ENCODE measurements at places on chromosomes 6 and 20.

DNA sequence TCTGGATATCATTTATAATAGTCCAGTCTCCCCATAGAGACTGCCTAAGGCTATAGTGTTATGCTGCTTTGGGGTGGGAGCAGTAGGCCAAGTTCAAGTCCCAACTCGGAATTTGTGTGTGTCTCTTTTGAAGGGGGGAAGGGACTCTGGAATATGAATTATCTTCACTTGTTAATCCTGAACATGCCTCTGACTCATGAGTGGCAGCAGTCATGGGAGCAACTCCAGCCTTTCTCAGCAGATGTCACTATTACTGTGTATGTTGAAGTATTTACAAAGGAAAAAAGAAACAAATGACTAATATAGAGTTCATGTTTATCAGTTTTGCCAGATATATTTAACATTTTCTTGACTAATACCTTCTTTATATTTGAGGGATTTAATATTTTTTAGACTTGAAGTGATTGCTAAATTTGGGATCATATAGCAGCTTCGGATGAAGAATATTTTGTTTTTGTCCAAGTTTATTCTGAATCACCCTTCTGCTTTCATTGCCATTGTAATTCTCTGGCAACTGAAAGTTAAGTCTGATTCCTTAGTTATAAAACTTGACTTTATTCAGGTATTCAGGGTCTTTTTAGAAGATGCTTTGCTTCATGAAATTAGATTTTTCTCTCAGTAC lies 23.4 kb downstream of the FAM217A start:
- no peak for DNase-seq

DNA sequence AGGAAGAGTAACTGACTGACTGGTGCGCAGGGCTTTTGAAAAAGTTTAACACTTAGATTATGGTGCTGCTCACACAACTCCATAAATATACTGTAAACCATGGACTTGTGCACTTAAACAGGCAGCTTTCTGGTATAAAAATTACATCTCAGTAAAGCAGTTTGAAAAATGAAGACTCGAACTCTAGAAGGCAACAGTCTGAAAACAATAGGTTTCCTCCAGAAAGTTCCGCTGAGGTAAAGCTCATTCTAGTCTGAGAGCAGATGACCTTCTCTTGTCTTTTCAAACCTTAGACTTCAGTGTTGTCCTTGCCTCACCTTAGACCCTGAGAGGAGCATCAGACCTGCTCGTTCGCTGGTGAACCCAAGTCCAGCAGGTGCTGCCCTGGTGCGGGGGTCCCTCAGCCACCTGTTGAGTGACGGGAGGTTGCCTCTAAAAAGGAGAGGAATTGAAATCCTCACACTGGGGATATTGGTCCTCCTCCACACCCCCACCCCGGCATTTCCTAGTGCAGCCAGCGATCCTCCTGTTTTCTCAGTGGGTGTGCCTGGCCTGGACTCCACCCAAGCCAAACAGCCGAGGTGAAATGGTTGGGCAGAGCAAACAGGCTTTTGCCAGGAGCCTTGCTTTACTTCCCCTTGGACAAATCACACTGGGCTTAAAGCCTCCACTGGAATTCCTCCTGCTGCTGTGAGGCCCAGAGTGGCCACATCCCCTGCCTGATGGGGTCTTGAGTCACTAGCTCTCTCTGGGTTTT lies 14.7 kb upstream of the PYGB start:
- no peak for DNase-seq

DNA sequence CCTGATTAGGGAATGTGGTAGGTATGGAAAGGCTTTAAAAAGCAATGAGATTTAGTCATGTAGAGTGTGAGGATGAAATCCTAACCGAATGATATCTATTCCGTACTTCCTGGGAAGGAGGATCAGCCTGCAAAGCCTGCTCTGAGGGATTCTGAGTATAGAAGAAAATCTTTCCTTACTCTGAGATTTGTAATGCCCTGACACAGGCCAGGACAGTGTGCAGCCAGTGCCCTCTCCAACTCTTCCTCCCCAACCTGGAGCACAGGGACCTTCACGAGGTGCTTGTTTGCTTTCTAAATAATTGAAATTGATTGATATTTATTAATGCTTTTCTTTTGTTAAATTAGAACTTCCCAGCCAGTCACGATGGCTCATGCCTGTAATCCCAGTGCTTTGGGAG lies 131.6 kb downstream of the ADGRG6 start:
- DNase-seq = no peak

DNA sequence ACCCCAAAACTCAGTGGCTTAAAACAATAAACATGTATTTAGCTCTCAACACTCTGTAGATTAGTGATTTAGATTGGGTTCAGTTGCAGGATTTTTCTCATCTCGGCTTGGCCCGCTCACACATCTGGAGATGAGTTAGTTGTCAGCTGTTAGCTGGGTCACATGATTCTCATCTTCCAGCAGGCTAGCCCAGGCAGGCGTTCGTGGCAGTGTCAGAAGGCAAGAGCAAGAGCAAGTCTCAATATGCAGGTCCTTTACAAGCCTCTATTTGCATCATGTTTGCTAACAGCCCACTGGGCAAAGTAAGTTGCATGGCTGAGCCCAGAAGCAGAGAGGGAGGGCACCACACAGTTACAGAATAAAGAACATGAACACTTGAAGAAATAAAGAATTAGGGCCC lies 83.6 kb upstream of the MYLIP start:
- no peak for DNase-seq

- DNase-seq = no peak
These were observed 8.8 kb downstream of the TXNDC5 start for GRCh38 chr6:7901780-7902179.

DNA sequence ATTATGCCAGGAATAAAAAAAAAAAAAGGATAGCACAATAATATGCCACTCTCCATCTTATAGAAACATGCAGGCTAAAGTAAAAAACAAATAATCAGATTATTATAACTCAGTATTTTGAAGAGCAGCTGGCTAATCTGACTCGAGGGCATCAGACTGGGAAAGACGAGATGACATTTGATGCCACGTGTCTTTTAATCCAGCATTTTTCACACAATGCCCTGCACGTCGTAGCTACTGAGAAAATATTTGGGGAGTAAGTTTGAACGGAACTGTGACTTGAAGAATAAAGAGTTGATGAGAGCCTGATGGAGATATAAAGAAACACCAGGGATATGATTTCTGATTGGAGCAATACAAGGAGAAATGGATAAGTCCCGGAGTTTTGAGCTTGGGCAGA lies 237.7 kb downstream of the ARID1B start:
- DNase-seq = no peak

GRCh38 chr20:20051767-20052073 lies 546 bp downstream of the CRNKL1 start:
- DNase-seq = no peak

GRCh38 chr6:34143884-34144580 lies 1.9 kb downstream of the GRM4 start:
- no peak for DNase-seq

GRCh38 chr6:151493804-151494234 lies at the start of gene CCDC170:
Gene CCDC170 (plus strand): TSS chr6:151494017. CDS start chr6:151494129, 112 bp downstream.
- peak; percentile 15 for DNase-seq

GRCh38 chr6:44020148-44020547 lies 107.1 kb downstream of the MRPL14 start:
- DNase-seq = no peak

DNA sequence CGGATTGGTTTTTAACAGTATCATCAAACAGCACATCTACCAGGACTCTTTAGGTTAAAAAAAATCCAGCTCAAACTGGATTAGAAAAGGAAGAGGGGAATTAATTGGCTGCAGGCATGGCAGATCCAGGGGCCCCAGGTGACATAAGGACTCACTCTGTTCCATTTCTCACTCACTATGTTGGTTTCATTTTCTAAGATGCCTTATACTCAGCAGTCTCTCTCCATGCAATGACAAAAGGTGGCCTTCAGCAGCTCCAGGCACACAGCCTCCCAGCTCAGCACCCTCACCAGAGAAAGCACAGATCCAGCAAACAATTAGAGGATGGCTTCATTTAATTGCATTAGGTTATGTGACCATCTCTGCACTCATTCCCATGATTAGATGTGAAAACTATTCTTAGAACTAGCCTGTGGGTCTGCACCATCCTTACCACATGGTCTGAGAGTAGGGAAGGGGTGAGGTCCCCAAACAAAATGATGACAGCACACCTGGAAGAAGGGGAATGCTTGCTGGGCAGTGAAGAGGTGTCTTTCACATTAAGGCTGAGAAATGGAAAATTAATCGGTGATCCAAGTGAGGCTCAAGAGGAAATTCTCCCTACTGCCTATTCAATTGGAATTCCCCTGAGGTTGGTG lies 243.1 kb downstream of the CDH26 start:
- no peak for DNase-seq

DNA sequence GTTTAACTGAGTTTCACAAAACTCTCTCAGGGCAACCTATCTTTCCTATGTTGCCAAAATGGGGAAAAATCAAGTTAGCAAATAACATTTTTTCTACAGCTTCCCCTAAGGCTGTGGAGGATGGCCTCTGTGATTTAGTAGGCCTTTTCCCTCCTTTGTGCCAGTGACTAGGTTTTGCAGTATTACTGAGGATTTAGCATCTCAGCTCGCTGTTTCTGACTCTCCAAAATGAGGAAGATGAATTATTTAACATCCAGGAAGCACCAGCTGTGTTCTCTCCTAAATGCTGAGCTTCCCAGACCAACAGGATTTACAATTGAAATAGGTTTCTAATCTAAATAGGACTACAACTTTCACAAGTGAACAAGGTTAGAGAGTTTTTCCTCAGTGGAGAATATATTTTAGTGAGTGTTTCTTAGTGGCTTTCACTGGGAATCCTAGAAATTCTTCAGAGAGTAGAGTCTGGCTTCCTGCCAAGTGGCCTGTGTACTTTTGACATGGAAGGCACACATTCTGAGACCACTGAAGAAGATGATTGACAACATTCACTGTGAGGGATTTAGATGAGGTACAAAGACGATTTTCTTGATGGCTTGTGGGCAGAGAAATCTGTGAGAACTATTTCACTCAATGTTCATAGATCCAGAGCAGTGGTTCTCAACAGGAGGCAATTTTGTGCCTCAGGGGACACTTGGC lies 62.4 kb downstream of the PTCHD4 start:
- no peak for DNase-seq

- DNase-seq = no peak
These were observed 43.7 kb downstream of the THEMIS start for GRCh38 chr6:127857051-127857637.

- DNase-seq = no peak
These were observed 159.9 kb downstream of the TFAP2B start for GRCh38 chr6:50978380-50979170.

DNA sequence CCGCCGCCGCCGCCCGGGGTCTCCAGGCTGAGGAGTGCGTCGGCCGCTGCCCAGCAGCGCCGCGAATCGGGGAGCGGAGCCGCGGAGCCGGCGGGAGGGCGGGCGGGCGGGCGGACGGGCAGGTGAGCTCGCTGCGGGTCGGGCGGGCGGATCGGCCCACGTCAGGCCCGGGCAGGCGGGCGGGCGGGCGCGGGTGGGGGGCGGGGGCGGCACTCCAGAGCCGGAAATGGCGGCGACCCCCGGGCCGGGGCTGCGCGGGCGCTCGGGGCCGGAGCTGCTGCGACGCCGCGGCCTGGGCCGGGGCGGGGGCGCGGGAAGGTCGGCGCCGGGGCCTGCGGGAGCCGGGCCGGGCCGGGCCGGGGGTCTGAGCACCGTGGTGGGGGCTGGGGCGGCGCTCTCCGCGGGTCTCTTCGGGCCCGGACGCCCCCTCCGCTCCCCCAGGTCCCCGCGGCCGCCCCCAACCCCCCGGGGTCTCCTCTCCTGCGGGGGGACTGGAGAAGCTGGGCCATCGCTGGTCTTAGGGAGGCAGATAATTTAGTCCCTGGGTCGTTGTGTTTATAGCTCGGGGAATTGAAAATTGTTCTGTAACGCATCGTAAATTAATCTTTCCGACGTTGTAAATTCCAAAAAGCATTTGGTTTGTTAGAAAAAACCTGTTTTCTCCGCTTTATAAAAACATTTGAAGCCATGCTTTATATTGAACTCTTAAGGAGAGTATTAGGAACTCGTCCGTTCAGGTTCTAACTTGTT lies 451 bp downstream of the DNAJC5 start:
- no peak for DNase-seq

Measured in hippocampal formation (tissue), 2 donors.